ENCODE measurements at places on chromosomes 16 and 17.

GRCh38 chr17:55601874-55602364, 90.7 kb upstream of the SMIM36 start:
- DNase-seq, result no peak

DNA sequence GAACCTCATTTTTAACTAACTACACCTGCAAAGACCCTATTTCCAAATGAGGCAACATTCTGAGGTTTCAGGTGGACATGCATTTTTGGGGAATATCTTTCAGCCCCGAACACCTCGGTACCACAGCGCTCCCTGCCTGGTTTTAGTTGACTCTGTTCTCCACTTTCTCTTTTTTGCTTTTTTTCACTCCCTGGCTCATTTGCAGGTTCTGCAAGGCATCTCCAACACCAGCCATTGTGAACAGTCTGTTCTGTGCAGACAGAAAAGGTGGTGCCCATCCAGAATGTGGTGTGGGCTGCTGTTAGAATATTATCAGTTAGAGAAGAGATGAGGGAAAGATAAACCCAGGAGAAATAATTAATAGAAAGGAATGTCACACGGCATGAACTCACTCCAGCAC, 32.5 kb upstream of the ZCCHC14 start:
- DNase-seq, result no peak

GRCh38 chr17:73017658-73018057, 74.8 kb downstream of the SLC39A11 start:
- no peak for DNase-seq

DNA sequence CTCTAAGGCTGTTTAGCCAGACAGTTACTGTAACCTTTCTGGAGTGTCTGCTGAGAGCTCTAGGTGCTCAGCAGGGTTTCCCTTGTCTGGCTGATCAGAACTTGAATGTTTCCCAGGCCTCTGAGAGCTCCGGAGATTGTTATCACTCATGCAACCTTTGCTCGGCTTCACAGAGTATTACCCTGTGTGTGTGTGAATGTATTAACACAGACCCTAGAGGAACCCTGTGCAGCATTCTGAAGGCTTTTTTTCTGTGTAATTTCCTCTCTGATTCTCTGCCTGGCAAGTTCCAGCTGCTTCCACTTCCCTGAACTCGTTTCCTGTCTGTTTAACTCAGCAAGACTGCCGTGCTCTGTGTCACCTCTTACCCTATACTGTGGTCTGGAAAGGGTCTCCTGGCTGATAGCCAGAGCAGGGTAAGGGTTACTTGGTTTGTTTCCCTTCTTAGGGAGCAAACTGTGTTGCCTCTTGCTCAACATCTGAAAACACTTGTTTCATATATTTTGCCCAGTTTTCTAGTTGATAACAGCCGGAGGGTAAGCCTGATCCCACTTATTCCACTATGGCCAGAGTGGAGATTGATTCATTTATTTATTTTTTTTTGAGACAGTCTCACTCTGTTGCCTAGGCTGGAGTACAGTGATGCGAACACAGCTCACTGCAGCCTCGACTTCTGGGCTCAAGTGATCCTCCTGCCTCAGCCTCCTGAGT, 21.7 kb downstream of the PRMT7 start:
- DNase-seq, result no peak

GRCh38 chr16:80932708-80933095, 74.0 kb downstream of the CMC2 start:
- DNase-seq, result no peak

- no peak for DNase-seq
These were observed 215.7 kb downstream of the IRX3 start for GRCh38 chr16:54070789-54071343.

DNA sequence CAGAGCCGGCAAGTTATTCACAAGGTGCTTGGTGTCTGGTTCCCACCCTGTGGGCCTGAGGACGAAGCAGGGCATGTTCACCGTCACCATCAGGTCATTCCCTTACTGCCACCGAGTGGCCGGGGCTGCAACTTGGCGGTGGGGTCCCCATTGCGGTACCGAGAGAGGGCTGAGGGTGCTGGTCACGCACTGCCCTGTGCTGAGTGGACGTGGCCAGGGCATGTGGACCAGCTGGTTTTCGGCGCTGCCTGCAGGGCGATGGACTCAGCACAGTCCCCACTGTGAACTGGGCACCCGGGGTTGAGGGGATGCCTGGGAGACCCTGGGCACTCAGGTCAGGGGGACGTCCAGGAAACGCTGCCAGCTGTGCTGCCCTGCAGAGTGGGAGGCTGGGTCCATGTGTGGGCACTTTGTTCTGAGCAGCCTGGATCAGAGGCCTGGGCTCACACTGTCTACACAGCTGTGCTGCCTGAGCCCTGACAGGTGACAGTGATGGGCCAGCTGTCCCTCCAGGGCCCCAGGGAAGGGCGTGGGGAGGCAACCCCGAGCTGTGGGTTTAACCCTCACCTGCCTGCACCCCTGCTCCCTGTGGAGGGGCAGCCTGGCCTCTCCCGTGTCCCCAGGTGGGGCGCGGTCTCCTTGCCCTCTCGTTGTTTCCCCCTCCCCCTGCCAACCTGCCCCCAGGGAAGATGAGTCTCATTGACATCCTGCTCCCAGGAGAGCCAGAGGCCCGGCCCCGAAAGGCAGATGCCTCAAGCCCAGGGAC, 39.3 kb upstream of the GNG13 start:
- DNase-seq, result no peak

DNA sequence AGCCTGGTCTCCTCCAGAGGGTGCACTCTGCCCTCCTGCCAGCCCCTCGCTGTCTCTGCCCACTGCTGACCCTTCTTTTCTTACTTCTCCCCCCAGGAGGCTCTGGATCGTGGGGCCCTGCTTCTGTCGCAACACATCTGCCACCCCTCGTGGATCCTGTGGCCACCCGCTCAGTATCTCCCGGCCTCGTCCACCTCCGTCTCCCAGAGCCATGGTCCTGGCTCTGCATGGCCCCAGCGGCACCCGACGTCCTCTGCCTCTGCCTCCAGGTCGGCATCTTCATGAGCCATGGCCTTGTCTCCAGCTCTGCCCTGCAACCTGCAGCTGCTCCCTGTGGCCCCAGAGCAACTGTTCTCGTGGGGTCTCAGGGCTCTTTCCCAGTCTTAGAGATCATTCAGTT, 12.1 kb upstream of the ACSF3 start:
- DNase-seq, result no peak

GRCh38 chr17:57279432-57279831, 23.1 kb downstream of the MSI2 start:
- DNase-seq, result no peak

DNA sequence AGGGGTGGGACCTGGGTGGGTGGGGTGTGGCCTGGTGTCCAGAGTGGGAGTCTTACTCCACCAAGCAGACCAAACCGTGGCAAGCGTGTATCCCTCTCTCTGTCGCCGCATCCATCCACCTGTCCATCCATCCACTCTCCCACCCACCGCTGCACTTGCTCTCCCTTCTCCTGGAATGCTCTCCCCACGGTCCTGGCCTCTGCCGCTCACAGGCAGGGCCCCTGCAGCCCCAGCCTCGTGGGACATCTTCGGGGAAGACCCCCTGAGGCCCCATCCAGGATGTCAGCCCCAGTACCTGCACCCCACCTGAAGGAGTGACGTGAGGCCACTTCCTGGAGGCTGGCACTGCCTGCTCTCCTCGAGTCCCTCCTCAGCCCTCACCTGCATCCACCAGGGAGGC, 189.5 kb upstream of the GSE1 start:
- no peak for DNase-seq
